T-helper 2 cell (primary cell): ENCODE measurements at places on chromosomes 5 and 9.

DNA sequence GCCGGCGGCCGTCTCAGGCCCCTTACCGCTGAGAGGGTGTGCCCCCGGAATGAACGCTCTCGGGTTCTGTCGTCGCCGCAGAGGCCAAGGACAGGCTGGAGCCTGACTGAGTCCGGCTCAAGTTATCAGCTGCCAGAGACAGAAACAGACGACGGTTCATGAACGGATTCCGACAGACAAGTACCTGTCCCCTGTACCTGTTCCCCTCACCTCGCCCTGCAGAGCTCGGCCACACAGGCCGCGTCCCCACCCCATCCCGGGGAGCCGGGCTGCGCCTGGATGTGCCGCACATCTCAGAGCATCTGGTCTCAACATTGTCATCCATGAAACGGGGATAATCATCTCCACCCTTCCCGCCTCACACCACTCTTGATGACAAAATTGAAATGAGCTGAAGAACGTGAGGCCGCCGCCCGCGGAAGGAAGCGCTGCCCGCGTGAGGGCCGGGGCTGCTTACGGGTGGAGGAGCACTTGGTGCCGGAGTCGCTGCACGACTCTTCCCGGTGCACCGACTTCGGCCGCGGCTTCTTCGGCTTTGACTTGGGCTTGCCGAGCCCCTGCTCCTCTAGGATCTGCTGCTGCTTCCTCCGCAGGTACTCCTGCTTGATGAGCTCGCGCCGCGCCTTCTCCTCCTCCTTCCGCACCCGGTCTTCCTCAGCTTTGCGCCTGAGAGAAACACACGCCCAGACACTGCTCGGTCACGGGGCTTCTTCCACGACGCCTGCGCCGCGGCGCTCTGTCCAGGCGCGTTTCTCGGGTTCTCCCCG lies 89.2 kb downstream of the CAMSAP1 start:
- no peak for DNase-seq

DNA sequence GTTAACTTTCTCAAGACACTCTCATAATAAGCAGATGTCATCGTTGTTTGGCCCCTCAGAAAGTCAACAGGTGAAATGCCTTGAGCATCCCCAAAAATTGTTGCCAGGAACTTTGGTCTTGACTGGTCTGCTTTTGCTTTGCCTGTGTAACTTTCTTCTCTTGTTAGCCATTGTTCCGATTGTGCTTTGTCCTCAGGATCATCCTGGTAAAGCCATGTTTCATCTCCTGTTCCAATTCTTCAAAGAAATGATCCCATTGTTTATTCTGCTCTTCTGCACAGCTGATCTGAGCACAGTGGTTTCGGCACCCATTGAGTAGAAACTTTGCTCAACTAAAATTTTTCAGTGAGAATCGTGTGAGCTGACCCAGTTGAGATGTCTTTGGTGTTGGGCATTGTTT lies 8.1 kb upstream of the ZBED3 start:
- no peak for DNase-seq

DNA sequence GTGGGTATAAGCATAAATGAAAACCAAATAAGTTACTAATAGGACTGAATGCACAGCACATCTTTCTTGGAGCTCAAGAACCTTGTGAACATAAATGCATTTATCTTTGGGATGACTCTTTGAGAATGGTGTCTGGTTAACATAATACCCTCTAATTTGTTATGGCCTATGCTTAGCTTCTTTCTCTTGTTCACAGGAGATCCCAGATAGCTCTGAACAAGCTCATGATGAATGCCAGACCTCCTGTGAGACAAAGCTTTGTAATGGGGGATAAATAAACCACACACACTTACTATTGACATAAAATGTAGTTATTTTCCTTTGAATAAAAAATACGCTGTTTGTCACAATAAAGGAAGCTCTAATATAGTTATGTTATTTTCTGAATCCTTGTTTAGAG lies 111.5 kb downstream of the PSAT1 start:
- DNase-seq: no peak

GRCh38 chr9:96219026-96219899 lies 82.7 kb downstream of the HSD17B3 start:
- DNase-seq: peak; percentile 15

- DNase-seq: no peak
Observed at GRCh38 chr9:82513976-82514735, 525.6 kb downstream of the SPATA31D1 start.

- no peak for DNase-seq
Observed at GRCh38 chr5:167665841-167666375, 625.5 kb upstream of the WWC1 start.

DNA sequence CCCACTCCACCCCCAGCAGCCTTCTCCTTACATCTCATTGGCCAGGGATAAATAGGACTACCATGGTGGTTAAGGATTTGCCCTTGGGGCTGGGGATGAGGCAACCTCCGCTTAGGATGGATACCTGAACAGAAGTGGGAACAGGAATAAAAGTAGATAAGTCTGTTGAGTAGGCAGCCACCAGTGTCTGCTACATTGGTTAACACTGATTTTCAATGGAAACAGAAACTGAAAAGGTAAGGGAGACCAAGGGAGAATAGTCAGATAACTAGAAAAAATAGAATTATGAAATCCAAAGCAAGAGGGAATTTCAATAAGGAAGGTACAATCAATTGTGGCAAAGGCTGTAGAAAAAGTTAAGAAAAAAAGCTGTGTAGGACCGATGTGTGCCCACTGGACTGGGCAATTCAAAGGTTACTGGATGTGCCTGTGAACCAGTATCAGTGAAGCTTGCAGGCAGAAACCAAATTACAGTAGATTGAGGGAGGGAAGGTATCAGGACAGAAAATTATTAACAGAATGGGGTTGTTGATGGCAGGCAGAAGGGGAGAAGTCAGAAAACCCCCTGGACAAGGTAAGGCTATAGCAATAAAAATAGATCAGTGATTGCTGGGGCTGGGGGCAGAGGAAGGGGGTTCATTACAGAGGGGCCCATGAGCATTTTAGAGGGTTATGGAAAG lies 48.7 kb downstream of the DNAJC21 start:
- DNase-seq: no peak

DNA sequence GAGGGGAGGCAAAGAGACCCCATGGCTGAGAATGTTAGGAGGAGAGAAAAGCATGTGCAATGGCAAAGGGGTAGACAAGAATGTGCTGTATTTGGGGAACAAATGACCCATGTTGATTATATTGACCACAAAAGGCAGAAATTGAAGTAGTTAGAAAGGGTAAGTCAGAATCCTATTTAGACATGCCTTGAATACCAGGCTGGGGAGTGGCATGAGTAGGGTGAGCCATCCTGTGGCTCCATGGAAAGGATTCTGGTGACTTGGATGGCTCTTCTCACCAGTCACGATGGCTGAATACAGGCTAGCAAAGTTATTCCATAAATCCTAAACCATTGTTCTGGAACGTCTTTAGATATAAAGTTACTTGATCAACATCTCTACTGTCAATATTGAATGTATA lies 73.4 kb upstream of the MEF2C start:
- no peak for DNase-seq

- DNase-seq: no peak
Observed at GRCh38 chr9:26321935-26322334, 570.7 kb downstream of the CAAP1 start.

- DNase-seq: no peak
Observed at GRCh38 chr5:107458322-107458721, 212.4 kb downstream of the EFNA5 start.

GRCh38 chr5:90096415-90097081 lies 313.0 kb downstream of the CETN3 start:
- DNase-seq: no peak

DNA sequence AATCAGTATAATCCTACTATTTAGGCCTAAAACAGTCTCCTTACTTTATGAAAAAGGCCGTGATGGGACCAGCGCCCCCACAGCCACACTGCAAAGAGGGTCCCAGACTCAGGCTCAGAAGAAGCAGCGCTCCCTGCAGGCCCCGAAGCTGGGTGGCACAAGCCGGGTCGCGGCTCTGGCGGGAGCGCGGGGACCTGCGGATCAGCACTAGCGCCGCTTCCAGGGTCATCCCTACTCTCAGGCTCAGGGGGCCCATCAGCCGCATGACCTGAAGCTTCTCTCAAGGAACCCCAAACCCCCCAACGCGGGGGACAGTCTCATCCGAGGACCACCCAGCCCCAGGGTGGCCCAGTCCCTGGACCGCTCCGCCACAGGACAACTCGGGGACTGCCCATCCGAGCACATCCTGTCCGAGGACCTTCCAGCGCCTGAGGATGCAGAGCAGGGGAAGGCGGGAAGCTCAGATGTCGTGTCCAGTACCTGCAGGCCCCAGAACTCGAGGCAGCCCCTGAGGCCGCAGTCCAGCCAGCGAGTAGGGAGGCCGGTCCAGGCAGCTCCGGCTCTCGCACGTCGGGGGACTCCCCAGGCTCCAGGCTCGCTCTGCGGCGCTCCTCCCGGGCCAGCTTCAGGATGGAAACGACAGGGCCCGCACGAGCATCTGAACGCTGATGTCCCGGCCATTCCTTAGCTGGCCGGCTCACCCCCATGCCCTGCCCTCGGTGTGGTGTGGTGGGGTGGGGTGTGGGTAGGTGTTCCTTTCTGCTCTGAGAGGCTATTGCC lies 32.4 kb upstream of the CDK20 start:
- DNase-seq: no peak

DNA sequence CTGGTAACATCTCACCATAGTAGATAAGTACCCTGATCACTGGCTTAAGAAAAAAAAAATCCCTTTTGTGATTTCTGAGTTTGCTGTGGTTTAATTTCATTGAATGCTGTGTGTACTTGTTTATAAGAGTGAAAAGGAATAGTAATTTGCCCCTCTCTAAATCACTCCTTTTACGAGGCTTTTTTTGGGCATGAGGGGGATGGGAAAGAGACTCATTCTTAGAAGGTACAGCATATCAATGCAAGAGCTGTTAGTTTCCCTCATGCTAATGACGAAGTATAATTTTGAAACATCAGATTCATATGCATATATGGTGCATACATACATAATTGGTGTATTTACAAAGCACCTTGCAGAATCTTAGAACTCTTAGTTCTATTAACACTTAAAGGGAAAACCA lies 2.4 kb upstream of the SLC44A1 start:
- no peak for DNase-seq

GRCh38 chr5:175829813-175830585 lies 41.4 kb upstream of the CPLX2 start:
- DNase-seq: no peak

DNA sequence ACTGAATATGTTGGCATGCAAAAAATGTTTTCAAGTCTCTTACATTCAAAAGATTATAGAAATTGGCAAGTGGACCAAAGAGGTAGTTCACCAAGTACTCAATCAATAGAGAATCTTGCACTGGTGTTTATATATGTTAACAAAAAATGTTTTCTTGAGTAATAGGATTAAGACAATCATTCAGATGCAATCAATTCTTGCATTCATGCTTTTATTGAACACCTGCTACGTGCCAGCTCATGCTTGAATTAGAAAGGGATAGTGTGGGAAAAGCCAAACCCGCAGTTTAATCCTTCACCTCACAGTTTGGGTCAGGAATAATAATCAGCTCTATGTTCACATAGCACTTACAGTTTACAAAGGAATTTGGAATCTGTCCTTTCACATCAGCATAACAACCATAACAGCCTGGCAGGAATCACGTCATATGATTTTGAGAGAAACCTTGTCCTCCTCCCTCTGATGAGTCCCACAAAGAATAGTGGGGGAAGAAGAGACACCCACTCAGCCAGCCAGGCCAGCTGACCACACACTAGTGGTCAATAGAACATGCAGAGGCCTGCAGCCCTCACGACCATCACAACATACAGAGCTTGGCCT lies 36.8 kb upstream of the FRRS1L start:
- DNase-seq: no peak

DNA sequence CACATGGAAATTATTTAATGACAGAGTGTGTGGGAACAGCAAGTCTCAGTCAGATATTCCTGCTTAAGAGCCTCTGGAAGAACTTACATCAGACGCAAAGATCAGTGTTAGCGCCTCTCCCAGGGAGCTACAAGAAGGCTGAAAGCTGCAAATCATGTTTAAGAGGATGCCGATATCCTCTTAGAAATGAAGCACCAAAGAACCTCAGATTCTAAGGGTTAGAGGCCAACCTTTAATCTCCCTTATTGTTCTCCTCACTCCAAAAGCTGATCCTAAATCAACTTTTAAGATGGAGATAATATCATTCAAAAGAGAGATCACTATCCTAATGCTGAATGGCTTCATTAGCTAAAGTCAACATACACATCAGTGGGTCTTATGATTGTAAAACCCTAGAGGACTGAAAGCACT lies 160.6 kb downstream of the NFIB start:
- DNase-seq: no peak

DNA sequence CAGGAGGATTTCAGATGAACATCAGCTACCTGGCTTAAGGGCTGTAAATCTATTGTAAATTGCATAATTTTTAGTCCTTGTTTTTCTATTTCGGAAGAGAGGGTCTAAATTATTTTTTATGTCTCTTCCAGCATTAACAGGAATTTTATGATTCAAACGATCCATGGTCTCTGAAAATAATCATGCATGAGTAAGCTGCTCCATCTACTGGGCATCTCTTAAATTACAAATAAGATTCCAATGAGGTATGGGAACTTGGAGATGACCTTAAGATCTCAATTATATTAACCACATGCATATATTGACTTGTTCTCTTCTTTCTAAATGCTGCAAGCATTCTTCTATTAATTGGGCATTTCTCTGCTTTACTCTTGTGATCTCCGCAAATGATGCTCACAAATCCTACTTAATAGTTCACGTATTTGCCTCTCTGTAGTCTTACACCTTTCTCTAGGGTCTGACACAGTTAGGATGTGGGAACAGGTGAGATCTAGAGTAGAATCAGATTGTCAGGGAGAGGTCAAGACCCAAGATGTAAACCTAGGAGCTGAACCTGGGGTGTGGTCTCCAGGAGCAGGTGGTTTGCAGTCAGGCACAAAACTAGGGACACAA lies 86.9 kb downstream of the NUDT12 start:
- DNase-seq: peak; percentile 24
